Stimulated activated CD4-positive, alpha-beta T cell treated with anti-CD3 and anti-CD28 coated beads, Interleukin-4, amount 100 ng/mL, for 1 hour (primary cell): ENCODE measurements at places on chromosomes 12 and 14.

DNA sequence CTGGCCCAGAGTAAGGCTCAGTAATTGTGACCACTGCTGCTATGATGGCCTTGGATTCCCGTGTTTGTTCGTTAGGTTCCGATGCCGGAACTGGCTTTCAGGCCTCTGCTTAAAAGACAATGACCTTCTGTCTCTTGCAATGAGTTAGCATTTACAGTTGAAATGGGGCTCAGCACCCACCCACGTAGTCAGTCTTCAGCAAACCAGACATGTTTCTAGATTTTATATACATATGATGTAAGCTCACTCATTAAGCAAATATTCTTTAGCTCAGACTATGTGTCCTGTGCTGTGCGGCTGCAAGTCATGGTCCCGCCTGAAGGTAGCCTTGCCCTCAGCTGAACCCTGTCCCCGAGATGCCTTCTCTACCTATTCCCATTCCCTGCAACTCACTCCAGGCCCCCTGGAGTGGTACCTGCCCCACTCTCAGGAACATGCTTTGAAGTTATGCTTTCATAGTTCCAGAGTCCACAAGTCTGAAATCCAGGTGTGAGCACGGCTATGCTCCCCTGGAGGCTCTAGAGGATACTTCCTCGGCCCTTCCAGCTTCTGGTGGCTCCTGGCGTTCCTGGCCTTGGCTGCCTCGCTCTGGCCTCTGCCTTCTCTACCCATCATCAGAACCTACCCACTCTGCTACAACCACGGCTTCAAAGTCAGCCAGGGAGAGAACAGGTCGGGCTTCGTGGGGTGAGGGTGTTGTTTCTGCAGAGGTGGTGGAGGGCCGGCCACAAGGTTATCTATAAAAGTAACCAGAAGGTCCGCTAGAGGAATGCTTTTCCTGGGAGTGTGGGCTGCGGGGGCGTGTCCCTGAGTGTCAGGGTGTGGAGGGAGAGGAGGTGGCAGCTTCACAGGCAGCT is 157.8 kb downstream of the RBM19 start:
- DNase-seq, result no peak

DNA sequence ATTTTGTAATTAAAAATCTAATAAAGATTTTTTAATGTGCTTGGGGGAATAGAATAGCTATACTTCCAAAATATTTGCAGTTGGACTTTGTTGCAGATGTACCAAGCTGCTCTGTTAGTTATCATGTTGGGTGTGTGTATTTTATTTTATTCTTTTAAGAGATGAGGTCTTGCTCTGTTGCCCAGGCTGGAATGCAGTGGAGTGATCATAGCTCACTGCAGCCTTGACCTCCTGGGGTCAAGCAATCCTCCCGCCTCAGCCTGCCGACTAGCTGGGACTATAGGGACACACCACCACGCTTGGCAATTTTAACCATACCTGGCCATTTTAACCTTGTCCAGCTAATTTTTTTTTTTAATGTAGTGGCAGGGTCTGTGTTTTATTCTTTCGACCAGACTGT is 54.7 kb upstream of the MAP1LC3B2 start:
- DNase-seq, result no peak

GRCh38 chr14:65043893-65044595 is 57.3 kb downstream of the FNTB start:
- no peak for DNase-seq

- no peak for DNase-seq
Observed at GRCh38 chr12:57258977-57259970, 8.3 kb upstream of the STAC3 start.

GRCh38 chr12:6769666-6770065 is 2.7 kb upstream of the LAG3 start:
- no peak for DNase-seq

- DNase-seq, result no peak
Observed at GRCh38 chr14:34424488-34424887, 37.6 kb downstream of the SPTSSA start.

GRCh38 chr14:52402812-52403526 is 88.9 kb downstream of the PTGER2 start:
- DNase-seq, result no peak

DNA sequence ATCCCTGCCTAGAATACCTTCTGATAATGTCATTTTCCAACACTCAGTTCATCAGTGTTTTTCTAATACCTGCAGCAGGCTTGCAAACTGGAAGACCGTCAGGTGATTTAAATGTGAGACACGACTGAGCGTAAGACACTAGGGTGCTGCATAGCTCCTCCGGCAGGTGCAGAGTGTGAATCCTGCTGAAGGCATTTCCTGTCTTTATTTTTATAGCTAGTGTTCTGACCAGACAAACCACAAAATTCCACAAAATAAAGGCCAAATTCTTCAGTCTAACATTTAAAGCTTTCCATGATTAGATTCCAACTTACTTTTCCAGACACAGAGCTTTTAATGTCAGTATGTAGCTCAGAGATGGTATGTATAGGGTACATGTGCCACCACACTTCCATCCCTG is 70.7 kb downstream of the BBS10 start:
- DNase-seq, result no peak

- DNase-seq, result no peak
Observed at GRCh38 chr14:40402957-40403356, 970.7 kb upstream of the FBXO33 start.

DNA sequence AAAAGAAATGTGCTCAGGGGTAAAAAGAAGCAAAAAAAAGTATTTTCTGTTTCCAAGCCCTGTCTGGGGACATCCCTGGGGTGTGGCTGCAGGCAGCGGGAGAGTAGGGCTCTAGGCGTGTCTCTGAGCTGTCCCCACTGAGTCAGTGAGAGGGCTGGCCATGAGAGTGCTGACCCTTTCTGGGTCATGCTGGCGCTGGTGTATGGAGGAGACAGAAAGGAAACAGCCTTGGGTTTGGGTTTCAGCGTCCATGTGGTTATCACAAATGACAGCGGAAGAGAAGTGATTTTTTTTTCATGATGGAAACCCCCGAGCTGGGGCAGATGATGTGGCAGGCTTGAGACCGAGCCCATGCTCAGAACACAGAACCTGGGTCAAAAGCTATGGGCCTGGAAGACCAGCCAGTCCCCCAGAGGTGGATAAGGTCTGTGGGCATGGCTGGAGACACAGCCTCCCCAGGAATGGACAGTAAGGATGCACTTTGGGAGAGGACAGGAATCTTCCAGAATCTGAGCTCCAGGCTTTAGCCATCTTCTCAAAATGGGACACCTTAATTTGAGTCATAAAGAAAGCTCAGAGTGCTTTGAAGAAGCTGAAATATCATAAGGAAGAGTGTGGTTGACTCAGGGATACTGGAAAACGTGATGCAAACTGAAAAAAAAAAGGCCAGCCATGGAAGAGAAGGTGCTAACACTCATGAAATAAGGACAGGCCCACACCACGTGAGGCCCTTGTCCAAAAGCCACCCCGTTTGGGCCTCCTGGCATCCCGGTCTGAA is 36.2 kb downstream of the SYNE3 start:
- DNase-seq, result peak; percentile 16

DNA sequence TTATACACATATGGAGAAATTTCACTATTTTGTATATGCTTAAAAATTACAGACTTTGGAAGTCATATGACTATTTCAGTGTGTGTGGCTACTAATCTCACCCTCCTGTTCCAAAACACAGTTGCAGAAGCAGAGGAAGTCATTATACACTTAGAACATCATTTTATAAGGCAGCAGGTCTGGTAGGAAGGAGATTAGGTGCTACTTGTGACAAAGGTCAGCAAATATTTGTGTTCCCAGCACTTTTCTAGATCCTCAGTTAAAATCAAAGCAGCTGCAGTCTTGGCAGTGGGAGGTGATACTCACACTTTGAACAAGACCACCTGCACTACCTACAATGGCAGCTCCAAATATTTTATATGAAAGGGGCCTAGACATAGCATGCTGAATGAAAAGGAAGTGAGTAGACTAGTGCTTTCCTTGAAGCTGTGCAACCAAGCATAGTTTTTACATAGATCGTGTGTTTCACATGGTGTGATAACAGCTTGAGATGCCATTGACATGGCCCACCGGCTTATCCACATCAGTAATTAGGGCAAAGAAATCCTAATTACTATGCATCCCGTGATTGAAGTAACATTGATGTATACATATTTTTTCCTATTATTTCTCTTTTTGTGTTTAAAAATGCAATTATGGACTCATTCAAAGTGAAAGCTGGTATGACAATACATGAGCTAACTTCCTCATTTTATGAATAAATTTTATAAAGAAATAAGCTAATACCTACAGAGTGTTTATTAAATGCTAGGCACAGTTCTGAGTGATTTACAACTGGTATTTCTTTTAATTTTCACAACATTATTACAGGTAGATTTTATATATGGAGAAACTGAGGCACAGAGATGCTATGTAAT is 5.3 kb downstream of the GYS2 start:
- no peak for DNase-seq

- no peak for DNase-seq
Observed at GRCh38 chr12:57750561-57751431, 1.3 kb downstream of the CDK4 start.

GRCh38 chr12:3054374-3054773 is 22.8 kb upstream of the TSPAN9 start:
- DNase-seq, result no peak

GRCh38 chr12:70070494-70071007 is 172.7 kb upstream of the CNOT2 start:
- no peak for DNase-seq

GRCh38 chr12:62625228-62625627 is 158.6 kb downstream of the MON2 start:
- no peak for DNase-seq

- DNase-seq, result no peak
Observed at GRCh38 chr14:36925094-36925493, 247.3 kb downstream of the SLC25A21 start.

GRCh38 chr14:32192712-32193373 is 9.0 kb upstream of the RNU6-7 start:
- DNase-seq, result no peak

GRCh38 chr12:75444429-75445136 is 36.0 kb upstream of the GLIPR1 start:
- DNase-seq, result no peak

DNA sequence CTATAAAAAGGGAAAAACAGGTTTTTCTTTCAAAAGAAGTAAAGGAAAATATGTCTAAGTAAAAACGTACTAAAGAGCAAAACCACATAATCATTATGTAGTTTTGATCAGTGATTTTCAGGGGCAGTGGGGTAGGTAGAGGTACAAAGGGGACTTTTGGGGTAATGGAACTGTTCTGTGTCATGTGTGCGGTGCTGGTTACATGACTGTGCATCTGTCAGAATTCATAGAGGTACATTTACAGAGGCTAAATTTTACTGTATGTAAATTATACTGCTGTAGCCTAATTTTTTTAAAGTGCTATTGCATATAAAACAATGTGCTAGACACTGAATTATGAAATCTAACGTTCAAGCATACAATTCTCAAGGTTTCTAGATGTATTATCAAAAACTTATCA is 2.0 kb downstream of the ESR2 start:
- no peak for DNase-seq

DNA sequence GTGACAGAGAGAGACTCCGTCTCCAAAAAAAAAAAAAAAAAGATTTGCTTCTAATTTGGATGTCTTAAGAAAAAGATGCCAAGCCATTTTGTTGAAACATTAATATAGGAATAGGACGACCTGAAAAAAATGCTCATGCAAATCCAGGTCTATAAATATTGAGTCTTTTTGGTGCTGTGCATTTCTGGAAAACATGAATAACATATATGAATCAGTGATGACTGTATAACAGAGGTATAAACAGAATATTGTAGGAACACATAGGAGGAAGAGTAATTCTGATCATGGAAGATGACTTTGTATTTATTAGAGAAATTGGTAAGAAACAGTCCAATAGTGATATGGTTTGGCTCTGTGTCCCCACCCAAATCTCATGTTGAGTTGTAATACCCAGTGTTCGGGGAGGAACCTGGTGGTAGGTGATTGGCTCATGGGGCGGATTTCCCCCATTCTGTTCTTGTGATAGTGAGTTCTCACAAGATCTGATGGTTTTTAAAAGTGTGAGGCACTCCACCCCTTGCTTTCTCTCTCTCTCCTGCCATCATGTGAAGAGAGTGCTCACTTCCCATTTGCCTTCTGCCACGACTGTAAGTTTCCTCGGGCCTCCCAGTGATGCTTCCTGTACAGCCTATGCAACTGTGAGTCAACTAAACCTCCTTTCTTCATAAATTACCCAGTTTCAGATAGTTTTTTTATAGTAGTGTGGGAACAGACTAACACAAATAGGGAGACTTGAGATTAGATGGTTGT is 3.0 kb upstream of the SRSF5 start:
- peak; percentile 19 for DNase-seq

GRCh38 chr12:95224202-95225170 is 6.9 kb downstream of the VEZT start:
- no peak for DNase-seq

DNA sequence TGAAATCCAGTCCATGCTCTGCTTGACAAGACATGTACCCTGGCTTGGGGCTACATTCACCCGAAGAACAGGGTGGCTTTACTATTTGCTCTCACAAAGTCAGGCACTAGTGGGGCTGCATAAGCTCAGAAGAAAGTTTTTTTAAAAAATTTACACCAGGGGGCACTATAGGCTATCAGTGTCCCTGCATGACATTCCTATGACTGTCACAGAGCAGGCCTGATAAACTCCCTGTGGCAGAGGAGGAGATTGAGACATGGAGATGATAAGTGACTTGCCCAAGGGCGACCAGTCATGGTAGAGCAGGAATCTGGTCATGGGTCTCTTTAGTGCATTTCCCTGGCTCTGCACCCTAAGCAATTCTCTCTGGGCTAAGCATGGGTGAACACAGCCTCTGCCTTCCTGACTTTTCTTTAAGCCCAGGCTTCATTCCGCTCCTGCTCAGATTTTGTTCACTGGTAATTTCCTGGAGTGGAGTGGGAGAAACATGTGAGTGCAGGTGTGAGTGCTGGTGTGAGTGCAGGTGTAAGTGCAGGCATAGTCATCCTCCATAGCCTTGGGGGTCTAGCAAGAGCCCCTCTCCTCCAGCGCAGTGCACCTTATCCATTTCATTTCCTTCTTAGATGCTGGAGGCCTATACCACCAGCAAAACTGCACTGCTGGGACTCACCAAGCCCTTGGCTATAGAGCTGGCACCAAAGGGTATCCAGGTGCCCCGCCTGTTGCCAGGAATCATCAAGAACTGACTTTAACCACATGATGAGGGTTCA is 91.6 kb downstream of the DHRS2 start:
- no peak for DNase-seq

GRCh38 chr14:100393906-100394732 is 71.0 kb downstream of the SLC25A47 start:
- no peak for DNase-seq

- no peak for DNase-seq
Observed at GRCh38 chr12:1839956-1840951, 19.9 kb downstream of the LRTM2 start.

GRCh38 chr14:52399921-52400595 is 85.9 kb downstream of the PTGER2 start:
- DNase-seq, result no peak

- DNase-seq, result no peak
Observed at GRCh38 chr14:103196716-103197115, 73.5 kb downstream of the TNFAIP2 start.

GRCh38 chr12:46487567-46488131 is 115.1 kb upstream of the SLC38A2 start:
- no peak for DNase-seq

GRCh38 chr14:51224551-51224950 is 15.5 kb upstream of the TMX1 start:
- DNase-seq, result no peak

GRCh38 chr12:2057041-2057794 is 4.4 kb downstream of the CACNA1C start:
- DNase-seq, result peak; percentile 35

GRCh38 chr12:100268835-100269564 is 2.0 kb downstream of the SCYL2 start:
- DNase-seq, result no peak

- DNase-seq, result no peak
Observed at GRCh38 chr12:92845329-92845728, 83.8 kb downstream of the EEA1 start.

GRCh38 chr12:131994589-131994988 is 44.8 kb downstream of the EP400 start:
- no peak for DNase-seq
